ENCODE measurements at places on chromosomes 2 and 18. TPM values are rescaled to one million over a fixed set of nuclear protein-coding genes. Genes with fewer than 3 reads are reported as not detected.
A peak's percentile ranks its signal among the peaks of the same experiment; 100 is the strongest.

Gene TMEM237
- total RNA-seq = 13.5 TPM

GRCh38 chr2:48508461-48509124, 21.4 kb upstream of the STON1 start:
- DNase-seq = peak; percentile 32

DNA sequence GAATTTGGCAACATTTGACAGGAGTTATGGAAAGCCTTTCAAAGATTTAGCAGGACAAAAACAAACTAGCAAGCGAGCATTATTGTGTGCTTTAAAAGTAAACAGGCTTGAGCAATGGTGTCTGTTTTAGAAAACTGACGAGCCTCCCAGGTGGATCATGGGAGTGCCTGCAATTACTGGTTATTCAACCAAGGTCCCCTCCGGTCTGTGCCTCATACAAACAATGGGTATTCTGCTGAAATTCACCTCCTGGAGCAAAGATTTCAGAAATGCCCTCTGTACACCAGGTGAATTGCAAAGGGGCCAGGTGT, 22.4 kb downstream of the RTP5 start:
- DNase-seq = no peak

DNA sequence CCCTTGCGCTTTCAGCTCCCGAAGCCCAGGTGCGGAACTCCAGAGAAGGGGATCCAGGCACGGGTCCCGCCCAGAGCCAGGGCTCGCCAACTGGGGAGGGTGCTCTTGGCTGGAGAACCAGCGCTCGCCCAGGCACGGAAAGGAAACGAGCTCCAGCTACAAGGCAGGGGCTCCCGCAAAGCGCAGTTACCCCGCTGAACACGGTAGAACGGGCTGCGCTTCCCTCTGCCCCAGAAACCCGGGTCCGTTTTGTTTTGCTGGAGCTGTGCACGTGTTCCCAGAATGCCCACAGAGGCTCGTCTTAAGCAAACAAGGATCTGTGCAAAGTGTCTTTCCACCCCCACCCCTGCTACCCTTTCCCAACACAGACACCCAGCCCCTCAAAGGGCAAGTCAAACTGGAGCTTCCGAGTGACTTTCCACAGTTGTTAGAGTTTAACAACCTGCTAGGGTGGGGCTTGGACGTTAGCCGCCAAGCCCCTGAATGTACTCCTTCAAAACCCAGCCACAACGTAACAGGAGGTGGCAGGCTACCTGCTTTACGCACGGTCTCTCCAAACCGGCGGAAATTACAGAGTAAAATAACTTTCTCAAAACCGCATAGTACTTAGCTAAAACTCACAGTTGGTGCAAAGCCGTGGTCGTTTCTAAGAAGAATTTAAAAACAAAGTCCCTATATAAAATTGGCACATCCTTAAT, 775 bp downstream of the RNF125 start:
- peak; percentile 31 for DNase-seq

GRCh38 chr18:12313530-12314245, 5.6 kb downstream of the TUBB6 start:
- DNase-seq = no peak

Gene COLEC11
- total RNA-seq = 79.0 TPM

DNA sequence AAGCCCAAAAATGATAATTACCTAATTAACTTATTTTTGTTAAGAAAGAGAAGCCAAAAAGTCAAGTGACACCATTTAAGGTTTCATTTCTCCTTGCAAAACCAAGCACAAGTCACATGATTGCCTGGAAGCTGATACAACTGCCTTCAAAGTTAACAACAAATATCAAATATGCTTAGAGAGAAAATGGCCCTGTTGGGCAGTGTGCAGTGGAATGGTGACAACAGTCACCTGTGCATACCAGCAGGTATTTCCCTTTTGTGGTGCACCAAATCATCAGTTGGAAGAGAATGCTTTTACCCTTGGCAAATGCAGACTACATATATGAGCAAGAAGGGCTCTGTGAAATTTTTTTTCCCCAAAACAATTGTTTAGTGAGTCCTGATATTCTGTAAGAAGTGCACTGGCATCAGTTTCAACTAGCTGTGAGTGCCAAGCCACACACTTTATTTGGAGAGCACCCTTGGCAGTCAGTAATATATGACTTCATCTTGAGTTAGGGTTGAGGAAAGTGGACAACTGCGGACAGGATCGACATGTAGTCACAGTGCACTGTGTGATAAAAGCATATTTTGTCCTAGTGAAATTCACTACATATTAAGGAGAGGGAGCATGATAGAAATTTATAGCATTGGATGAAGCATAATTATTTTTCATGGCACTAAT, 74.9 kb upstream of the DOCK10 start:
- no peak for DNase-seq

DNA sequence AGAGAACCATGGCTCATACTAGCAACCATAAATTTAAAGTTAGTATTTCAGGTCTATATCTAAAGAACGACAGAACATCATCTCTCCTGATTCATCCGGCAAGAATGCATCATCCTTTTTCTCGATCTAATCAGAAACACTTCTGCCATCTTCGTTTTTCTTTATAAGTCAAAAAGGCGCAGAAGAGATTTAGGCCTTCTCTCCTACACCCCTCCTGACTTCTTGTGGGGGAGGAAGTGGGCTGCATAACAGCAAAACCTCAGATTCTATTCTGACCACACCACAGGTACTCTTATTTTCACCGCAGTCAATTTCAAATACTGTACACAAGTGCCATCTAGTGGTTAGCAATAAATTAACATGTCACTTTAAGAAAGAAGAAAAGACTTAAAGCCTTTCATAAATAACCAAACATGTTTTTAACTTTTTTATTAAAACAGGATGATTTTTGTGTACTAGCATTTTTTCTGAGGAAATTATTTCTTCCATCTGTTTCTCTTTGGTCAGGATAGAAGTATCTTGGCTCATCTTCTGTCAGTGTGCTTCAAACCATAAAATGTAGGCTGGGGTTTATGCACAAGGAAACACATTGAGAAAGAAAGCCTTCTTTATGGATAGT, 48.4 kb upstream of the PIK3C3 start:
- no peak for DNase-seq

Gene MSTN
- 0.23 TPM for total RNA-seq

DNA sequence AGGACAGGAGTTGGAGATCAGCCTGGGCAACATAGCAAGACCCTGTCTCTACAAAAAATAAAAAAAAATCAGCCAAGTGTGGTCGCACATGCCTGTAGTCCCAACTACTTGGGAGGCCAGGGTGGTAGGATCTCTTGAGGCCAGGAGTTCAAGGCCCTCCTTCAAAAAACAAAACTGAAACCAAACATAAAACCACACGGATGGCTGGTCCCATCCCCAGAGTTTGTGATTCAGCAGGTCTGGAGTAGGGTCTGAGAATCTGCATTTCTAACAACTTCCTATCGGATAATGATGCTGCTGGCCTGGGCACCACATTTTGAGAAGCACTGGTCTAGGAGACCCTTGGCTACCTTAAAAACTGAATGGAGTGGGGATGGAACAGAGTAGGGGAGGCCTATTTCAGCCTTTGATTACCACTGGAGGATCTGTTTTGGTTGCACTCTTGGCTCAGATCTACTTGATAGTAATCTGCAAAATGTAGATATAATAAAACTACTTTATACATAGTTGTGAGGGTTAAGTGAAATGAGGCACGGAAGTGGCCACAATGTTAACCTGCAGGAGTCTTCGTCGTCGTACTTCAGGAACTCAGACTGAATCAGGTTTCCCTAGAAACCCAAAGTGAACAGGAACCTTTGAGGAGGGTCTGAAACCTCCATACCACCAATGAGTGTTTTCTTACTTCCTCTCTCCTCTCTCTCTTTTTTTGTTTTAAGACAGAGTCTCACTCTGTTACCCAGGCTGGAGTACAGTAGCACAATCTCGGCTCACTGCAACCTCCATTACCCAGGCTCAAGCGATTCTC, 25.5 kb upstream of the NFE2L2 start:
- DNase-seq = no peak

Gene RBM44
- total RNA-seq = 0.55 TPM

- DNase-seq = no peak
These were observed 31.7 kb downstream of the ATP6V1C2 start for GRCh38 chr2:10753156-10753555.

- no peak for DNase-seq
These were observed 84.5 kb downstream of the COL5A2 start for GRCh38 chr2:189095101-189095500.

Gene SANBR
- total RNA-seq = 9.4 TPM

Gene PRSS56
- not detected for total RNA-seq

Gene PRKD3
- 23.9 TPM for total RNA-seq

Gene CHST9
- total RNA-seq = 19.5 TPM

Gene SLC4A5
- total RNA-seq = 4.7 TPM

DNA sequence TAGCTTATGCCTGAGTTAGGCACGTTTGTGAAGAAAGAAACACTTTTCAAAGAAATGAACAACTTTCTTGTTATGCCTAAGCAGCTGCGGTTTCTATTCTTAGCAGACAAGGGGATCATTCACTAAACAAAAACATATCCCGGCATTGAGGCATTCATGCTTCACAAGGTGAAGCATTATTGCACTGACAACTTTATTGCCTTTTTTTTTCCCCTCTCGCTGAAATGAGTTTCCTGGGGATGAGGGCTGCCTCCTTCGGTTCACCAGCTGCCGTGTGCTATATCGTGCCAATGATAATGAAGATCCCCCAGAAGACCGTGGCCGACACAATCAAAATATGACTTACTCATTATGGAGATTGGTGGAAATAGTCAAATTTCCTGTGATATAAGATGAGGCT, 288.2 kb upstream of the ST6GAL2 start:
- DNase-seq = no peak

DNA sequence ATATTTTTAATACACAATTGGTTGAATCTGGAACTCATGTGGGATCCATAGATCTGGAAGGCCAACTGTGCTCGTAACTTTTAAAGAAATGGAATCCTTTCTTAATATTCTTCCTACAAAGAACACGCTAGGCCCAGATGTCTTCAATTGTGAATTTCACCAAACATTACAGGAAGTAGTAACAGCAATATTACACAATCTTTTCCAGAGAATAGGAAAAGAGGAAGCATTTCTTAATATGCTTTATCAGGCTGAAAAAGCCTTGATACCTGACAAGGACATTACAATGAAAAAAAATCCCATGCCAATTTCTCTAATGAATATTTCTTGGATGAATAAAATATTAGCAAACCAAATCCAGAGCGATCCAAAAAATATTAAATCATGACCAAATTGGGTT, 80.3 kb upstream of the HAAO start:
- DNase-seq = no peak

Gene CCDC148
- 3.1 TPM for total RNA-seq

DNA sequence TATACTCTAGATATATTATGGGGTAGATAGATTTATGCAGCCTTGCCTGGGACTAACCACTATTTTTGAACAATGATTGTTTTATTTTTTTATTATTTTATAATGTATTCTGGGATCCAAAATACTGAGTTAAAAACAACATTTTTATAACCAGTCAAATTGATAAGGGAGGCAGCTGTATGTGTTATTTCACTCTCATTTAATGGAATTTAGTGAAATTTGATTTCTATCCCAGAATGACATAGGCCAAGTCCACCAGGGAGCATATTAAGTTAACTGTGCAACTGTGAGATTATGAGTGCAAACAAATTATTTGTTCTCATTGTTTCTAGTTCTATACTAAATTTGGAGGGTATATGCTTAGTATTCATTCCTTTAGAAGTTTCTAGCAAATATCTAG, 553.6 kb upstream of the NRP2 start:
- DNase-seq = no peak

GRCh38 chr2:9071032-9071431, 67.5 kb upstream of the MBOAT2 start:
- peak; percentile 43 for DNase-seq

DNA sequence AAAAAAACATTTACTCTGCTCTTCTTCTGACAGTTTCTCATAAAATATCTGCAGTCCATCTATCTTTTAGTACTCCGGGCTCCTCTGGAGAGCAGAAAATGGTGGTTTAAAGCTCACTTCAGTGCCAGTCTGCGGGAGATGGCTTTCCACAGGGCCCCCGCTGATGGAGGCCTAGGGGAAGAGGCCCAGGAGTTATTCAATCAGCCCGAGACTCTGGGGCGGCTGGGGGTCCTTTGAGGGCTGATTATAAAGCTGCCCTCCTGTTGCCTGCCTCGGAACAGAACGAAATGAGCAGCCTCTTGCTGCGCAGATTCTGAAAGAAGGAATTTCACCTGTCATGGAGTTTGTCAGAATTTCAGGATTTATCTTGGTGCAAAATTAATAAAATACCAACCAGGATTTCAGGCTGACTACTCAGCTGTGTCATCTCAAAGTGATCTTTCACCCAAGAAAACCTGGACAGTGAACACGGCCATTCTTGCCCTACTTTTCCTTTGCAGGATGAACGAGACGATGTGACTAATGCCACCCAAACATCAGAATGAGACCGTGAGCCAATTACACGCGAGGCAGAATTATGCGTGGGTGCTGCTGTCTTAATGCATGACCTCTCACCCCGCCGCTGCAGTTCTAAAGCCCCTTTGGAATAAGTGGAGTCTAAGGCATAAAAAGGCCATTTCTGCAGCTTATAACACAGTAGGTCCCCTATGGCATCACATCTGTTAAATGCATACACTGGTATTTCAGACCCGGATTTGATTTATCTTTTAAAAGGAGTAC, 273.8 kb downstream of the ZNF521 start:
- no peak for DNase-seq

Gene ITGA4
- 12.3 TPM for total RNA-seq

GRCh38 chr2:120480903-120481445, 135.0 kb downstream of the INHBB start:
- DNase-seq = no peak

DNA sequence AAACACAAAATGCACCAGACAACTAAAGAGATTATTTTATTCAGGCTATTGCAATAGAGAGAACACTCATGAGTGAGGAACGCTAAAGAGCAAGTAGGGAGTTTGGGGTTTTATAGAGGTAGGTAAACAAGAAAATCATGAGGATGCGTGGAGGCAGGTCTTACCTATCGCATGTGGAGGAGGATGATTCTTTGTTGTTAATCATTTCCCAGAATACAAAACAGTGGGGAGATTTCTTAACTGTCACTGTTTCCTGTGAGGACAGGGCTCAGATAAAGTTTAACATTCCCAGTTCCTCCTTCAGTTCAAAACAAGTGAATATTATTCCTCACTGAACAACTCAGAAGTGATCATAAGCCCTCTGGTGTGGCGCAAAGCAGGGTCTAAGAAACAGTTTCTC, 156.1 kb upstream of the MGAT5 start:
- DNase-seq = no peak

- DNase-seq = no peak
These were observed 27.0 kb upstream of the TWIST2 start for GRCh38 chr2:238820916-238821315.

Gene DSEL
- 12.7 TPM for total RNA-seq

- DNase-seq = no peak
These were observed 5.3 kb downstream of the NT5C1B start for GRCh38 chr2:18583905-18584607.

- DNase-seq = no peak
These were observed 692.6 kb upstream of the TMEFF2 start for GRCh38 chr2:192887337-192887736.

Gene ANKRD53
- total RNA-seq = 2.9 TPM

- no peak for DNase-seq
These were observed 23.2 kb upstream of the SLC20A1 start for GRCh38 chr2:112622528-112622849.

Gene CNGA3
- total RNA-seq = not detected

Gene UGT1A3
- total RNA-seq = 0.86 TPM

All from mucosa of gallbladder (tissue), 1 donor.